Substantia nigra (tissue), 51 donors: ENCODE measurements at places on chromosomes 12 and 14.

DNA sequence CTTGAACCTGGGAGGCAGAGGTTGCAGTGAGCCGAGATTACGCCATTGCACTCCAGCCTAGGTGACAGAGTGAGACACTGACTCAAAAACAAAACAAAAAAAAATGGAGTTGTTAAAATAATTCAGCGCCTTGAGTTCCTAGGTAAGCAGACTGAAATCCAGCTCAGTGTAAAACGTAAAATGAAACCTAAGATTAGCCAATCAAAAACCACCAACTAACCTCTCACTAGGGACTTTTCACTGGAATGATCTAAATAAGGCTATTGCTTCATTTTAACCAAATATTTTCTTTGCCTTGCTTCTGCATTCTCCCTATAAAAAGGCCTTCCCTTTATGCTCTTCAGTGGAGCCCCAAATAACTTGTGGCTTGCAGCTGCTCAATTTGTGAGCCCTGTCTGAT lies 91.6 kb upstream of the HIF1A start:
- DNase-seq: no peak

DNA sequence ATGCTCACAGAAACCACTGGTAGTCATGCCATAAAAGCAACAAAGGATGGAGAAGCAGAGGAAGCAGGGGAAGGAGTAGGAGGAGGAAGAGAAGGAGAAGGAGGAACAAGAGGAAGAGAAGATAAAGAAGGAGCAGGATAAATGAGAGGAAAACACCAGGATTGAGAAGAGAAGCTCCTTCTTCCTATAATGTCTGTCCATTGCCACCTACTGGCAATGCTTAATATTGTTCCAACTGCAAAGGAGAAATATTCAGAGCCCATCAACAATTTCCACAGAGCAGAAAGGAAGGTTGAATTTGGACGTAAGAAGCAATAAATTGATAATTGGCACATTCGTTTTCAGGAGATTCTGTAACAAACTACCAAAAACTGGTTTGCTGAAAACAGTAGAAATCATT lies 898.4 kb downstream of the SLC16A7 start:
- DNase-seq: no peak

GRCh38 chr12:57175428-57176138 lies 28.2 kb upstream of the LRP1-AS start:
- peak; percentile 70 for DNase-seq

DNA sequence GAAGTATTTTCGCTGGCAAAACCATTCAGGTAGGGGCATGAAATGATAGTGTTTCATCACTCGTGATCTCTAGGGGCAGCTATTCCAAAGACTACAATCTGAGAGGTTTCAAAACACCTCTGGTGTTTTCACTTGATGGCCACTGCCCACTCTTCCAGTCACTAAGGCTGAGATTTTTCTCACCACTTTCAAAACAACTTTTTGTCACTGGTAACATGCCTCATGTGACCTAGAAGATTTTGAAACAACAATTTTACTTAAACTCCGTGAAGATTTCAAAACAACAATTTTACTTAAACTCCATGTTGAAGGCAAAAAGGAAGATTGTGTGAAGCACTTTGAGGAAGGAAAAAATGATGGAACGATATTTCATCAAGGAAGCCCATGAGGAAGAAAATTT lies 1.2 kb upstream of the IRAK3 start:
- no peak for DNase-seq

GRCh38 chr14:32083789-32084188 lies 6.7 kb downstream of the ARHGAP5 start:
- DNase-seq: no peak

DNA sequence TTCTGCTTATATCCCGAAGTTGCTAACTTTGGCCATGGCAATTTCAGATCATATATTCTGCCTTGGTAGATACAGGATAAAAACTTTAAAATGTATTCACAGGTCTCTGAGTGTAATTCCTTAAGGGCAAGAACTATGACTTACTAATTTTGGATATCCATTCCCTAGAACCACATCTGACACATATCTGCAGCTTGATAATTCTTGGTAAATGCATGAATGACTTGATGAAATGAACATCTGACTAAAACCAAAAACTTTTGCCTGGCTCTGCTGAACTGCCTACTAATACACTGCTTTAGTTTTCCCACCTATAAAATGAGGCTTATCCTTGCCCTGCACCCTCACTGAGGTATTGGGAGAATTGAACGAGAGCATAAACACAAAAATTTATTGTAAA lies 32.2 kb downstream of the SLC25A21 start:
- DNase-seq: no peak

GRCh38 chr14:97924922-97925613 lies 1127.9 kb downstream of the VRK1 start:
- no peak for DNase-seq

- DNase-seq: peak; percentile 16
Measured at GRCh38 chr14:75514673-75515628, 7.3 kb upstream of the BATF start.

- no peak for DNase-seq
Measured at GRCh38 chr14:61662437-61663311, 32.6 kb upstream of the HIF1A start.

GRCh38 chr14:102993523-102993922 lies 63.8 kb downstream of the CDC42BPB start:
- no peak for DNase-seq

DNA sequence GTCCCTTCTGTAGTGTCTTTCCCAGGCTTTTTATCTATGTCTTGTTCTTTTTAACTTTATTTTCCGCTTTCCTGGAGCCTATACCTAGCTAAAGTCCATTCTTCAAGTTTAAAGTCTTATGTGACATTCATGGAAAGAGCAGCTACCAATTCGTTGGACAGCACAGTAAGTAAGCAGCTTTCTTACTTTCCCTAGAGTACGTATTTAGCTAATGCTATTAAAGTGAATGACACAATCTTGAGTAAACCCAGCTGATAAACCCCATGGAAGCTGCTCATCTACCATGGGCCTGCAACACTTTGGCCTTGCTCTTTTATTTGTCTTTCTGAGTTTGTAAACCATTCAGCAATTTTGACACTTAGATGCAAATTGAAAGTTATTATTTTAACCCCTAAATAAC lies 30.0 kb downstream of the ALX1 start:
- DNase-seq: no peak

DNA sequence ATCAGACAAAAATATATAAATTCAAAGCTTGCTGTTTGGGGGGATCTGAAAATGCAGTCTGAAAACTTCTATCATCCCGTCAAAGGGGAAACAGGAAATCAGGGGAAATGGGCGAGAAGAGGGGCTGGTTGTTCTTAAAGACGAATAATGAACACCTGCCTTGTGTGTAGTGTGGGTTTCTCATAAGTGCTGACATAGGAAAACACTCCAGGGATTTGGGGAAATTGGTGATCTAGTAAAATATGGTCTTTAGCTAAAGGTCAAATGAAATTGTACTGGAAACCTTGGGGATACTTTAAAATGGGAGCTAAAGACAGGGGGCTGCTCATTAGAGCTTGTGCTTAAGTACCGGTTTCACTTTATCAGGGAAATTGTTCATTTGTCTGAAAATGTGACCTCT lies 39.6 kb upstream of the PIK3C2G start:
- no peak for DNase-seq

DNA sequence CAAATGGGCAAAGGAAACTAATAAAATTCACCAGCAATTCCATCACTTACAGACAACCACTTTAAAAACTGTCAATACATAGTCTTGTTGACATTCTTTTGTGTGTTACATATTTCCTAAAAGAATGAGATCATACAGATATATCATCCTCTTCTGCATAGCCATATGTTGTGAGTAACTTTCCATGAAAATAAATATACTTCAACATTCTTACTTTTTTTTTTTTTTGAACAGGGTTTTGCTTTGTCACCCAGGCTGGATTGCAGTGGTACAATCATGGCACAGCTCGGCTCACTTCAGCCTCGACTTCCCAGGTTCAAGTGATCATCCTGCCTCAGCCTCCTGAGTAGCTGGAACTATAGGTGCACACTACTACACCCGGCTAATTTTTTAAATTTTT lies 20.9 kb downstream of the ZC2HC1C start:
- no peak for DNase-seq

DNA sequence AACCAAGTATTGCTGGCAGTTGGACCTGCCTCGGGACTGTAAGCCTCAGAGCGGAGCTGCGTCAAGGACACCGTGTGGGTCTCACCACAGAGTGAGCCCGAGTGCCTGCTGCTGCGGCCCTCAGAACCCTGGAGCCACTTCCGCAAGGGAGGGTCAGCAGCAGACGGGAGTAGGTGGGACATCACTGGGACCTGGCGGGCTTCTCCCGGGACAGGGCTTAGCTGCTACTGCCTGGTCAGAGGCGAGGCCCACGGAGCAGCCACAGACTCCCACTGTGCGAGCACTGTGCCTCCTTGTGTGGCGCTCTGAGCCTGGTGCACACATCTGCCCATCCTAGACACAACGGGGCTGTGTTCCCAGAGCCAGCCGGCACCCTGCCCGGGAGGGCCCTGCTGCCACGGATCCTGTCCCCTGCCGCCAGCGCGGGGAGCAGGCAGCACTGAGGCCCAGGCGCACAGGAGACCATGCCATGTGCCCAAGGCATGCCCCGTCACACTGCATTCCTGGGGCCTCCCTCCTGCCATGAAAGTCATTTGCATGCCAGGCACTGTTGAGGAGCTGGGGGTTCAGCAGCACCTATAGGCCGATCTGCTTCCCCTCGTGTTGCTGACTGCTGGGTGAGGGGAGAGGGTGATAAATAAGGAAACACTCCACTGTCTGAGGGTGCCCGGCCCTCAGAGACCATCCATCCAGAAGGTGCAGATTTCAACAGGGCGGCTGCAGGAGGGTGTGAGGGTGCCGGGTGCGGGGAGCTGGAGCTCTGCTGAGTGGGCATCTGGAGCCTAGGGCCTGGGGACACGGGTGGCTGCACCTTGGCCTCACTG lies 10.0 kb downstream of the HIP1R start:
- DNase-seq: peak; percentile 94

DNA sequence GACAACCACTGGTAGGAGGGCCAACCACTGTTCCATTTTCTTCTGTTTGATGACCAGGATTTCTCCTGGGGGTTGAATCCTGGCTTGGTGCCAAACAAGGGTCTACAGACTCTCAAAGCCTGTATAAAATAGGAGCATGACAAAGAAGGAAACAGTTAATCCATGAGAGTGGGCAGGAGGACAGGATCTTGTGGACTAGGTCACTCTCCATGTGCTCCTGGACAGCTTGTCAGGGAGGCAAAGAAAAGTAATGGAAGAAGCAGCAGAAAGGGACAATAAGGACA lies 243.7 kb downstream of the AKAP6 start:
- no peak for DNase-seq

DNA sequence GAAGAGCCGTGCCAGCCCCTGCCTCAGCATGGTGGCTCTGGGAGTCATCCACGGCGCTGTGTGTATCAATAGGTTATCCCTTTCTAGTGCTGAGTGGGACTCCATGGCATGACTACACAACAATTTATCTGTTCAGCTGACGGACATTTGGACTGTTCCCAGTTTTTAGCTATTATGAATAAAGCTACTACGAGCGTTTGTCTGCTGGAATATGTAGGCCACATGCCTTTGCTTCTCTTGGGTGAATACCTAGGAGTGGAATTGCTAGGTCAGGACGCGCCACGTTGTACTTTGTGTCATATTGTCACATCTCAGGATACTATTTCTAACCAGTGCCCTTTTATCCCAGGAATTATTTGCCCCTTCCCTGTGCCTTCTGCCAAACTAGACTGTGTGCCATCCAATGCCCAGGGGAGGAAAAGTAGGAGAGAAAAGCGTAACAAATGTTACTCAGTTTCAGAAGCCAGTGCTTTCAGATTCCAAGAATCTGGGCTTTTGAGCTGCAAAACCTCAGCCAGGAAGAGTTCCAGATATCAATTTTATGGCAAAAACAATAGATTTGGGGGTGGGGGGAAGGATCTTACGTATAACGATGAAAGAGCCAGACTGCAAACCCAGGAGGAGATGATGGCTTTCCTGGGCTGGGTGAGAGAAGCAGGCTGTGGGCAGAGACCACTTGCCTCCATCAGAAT lies 62.5 kb upstream of the NCOR2 start:
- DNase-seq: no peak

GRCh38 chr14:59310633-59311032 lies 122.2 kb downstream of the DAAM1 start:
- no peak for DNase-seq

DNA sequence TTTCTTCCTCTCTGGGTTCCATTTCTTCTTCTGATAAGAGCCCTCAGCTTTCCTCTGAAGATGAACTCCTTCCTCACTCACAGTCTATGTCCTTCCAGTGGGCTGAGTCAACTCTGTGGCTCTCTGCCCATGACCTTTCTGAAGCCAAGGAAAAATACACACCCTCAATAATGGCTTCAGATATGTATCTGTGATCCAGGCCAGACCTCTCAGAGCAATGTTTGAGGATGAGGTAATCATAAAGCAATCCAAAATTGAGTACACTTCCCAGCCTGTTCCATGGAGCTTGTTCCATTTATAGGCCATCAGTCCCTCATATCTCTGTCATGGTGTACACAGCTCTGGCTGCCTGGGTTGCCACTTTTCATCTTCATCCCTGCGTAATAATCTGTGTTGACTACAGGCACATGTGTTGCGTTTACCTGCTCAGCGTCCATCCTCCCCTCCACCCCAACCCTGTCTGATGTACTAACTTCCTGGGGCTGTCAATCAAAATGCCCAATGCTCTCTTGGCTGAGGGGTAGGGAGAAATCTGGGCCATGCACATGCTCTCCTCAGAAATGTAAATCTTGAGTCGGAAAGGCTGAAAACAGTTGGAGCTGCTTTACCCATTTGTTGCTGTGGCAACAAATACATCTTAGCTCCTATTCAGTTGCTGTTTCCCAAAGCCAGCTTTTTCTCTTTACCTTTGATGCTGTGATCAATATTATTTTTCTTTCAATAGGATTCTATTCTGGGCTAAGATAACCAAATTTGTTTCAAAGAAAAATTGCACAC lies 377.8 kb upstream of the TMEM132C start:
- no peak for DNase-seq

DNA sequence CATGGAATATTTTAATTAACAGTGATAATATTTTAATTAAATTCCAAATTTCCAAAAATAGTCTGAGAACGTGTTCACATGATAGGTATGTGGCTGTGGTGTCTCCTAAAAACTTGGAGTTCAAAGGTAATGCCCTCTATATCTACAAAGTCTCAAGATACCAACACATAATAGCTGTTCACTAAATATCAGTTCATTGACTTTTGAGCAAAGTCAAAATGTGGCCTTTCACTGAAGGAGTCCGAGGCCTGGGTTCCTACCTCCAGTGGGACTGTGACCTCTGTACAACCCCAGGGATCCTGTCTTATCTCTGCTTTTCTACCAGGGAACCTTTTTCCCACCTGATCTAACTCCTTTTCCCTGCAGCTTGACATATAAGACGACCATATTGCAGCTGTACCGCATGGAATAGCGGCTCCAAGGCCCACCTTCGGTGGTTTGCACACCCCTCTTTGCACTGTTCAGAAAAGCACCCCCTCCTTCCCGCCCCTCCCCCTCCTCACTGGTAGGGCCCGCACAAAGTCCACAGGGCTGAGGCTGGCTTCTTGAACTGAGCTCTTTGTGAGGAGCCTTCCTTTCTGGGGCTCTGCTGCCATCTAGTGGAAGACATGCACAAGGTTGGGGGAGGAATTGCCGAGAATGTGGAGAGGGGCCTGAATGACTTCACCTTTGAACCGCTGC lies 3.1 kb downstream of the CCND2 start:
- peak; percentile 47 for DNase-seq

- DNase-seq: no peak
Measured at GRCh38 chr12:69648476-69648875, 37.8 kb upstream of the LRRC10 start.
